ENCODE measurements at places on chromosomes 4 and X.

- DNase-seq: no peak
Measured at GRCh38 chr4:140308366-140309123, 64.9 kb upstream of the SCOC start.

GRCh38 chr4:128917781-128918180 lies 108.3 kb downstream of the JADE1 start:
- DNase-seq: no peak

- DNase-seq: no peak
Measured at GRCh38 chr4:145799223-145799622, 119.3 kb downstream of the C4orf51 start.

DNA sequence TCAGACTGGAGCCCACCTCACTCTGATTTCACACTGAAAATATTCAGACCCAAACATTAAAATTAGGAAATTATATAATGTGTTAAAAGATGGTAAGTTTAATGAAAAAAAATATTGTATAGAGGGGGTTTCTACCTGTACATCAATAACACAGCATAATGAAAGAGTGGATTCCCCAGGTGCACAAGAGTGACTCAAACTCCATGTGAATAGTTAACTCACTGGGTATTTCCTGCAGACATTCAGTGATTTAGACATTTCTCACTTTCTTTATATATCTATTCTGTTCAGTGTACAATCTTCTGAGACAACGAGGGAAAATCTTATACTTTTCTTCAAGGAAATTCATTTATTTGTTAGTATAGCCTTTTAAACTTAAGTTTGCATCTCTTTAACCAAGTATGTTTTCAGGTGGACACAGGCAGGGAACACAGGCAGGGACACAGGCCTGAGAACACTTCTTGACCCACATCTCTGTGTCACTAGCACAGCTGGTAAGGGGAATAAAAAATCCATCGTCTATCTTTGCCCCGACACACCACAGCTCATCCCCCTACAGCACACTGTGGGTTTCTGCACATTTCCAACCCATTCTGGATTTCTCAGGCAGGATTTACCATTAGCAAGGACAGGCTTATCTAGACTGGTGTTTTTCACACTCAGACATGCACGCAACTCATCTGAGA lies 525.5 kb upstream of the BOD1L1 start:
- no peak for DNase-seq

DNA sequence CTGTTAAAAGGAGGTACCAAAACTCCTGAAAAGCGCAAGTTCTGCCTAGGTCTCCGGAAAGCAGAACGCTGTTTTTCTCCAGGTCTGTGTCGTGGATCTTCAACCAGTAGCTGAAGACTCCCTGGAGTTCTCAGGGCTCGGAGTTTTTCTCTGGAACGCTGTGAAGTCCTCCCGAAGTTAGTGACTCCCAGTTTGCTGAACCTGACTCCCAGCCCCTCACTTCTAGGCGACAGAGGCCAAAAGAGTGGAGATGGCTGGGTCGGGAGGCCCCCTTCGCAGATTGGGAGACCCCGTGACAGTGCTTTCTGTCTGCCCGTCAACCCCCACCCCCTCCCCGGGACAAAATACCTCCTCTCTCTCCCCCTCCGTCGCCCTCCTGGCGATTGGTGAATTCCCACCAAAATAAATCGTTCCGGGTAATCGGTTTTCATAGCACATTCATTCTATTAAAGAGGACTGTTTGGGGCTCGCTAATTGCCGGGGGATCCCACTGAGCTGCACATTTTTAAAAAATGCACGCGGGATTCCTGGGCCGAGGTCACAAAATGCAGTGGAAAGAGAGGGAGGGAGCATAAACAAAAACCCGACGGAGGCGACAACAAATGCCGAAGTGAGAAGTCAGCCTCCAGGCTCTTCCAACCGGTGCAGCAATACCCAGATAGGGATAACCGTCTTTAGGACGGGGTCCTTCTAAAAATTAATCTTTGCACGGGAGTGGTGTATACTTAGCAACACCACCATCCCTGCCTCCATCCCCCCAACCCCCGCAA lies 4.0 kb upstream of the MSX1 start:
- no peak for DNase-seq

GRCh38 chrX:136425996-136426395 lies 61.8 kb upstream of the BRS3 start:
- no peak for DNase-seq

- no peak for DNase-seq
Measured at GRCh38 chr4:149735796-149736195, 79.8 kb downstream of the IQCM start.
